AG09319 (cell line): ENCODE measurements at places on chromosomes 7 and 10.

GRCh38 chr7:34747867-34748727 lies 90.1 kb downstream of the NPSR1 start:
- peak; percentile 2 for DNase-seq

DNA sequence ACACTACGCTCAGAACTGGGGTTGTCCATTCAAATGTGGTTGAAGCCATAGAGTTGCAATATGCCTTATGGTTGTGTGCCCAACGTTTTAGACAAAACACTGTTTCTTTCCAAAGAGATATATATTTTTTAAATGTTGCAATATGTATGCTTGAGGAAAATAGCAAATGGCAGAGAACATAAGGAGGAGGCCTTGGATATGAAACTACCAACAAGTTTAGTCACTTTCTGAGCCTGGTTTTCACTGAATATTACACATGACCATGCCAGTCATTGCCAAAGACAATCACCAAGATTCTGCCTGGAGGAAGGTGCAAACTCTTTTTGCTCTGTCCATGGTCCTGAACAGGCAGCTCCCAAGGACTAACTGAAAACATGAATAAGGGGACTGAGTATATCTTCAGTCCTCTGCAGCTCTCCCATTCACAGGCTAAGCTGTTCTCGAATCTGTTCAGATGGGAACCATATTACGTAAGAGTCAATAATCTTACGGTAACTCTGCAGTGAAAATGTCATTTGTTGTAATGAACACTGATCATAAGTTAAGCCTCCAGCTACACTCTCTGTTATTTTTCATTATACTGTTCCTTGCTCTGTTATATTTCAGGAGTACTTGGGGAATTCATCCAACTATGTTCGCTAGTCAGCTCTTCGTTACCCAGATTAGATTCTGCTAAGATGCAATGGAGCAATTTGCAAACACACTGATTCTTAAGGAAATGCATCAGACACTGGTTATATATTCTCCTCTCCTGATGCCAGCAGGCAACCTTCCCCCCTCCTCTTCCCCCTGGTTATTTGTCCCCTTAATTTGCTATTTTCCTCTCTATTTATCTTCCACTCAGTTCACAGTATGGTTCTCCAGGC lies 90.7 kb upstream of the C1QL3 start:
- no peak for DNase-seq

DNA sequence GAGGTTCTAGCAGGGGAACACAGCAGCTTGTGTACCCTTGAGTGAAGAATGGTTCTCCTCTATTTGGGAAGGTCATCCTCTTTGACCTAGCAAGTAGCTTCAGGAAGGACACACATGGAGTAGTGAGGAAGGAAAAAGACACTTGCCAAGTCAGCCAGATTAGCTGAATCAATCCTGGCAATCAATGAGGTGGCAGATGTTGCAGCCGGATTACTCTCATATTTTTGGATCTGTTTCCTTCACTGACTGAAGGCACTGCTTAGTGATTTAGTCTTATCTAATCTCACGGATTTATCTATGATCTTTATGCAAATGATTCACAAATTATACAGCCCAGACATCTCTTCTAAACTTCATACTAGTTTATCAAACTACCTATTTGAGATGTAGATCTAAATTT lies 218.8 kb downstream of the GPR158 start:
- no peak for DNase-seq

- no peak for DNase-seq
Measured at GRCh38 chr10:126302826-126303665, 85.2 kb downstream of the ADAM12 start.

DNA sequence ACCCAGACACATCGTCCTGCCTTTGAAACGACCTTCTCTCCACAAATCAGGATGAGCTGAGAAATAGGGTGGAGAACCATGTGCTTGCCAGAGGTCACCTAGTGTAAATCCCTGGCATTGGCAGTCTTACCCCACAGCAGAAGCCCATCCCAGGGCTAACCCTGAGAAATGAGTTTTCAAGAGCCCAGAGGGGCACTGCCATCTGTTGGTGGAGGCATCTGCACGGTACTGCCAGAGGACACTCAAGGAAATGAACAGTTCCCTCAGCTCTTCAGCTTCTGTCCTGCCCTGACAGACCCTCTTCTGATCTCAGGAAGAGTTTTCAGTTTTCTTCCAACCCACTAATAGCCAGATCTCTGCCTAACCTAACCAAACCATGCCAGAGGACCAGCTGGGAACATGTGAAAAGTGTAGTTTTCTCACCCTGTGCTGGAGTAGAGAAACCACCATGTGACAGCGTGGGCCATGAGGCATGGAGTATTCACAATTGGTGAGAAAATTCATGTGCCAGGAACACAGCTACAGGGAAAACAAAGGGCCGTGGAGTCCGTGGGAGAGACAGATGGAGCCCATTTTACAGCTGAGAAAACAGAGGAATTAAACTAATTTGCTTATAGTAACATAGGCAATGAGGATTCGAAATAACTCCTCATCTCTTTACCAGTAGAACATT lies 37.7 kb upstream of the ITPRID1 start:
- no peak for DNase-seq

DNA sequence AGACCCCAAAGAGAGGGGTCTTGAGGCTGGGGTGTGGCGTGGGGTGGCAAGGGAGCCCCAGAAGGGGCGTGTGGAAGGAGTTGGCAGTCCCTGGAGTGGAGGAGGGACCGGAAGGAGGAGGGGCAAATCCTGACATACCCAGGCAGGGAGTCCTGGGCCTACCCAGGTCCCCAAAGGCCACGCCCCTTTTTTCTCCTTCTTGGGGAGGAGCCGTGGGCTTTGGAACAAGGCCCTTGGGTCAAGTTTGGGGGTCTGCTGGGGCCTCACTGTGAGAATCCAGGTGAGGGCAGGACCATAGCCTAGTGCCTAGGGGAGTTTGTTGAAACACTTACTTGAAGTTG lies 1.2 kb upstream of the SMARCD3 start:
- no peak for DNase-seq

GRCh38 chr10:5482016-5482415 lies 17.4 kb downstream of the CALML5 start:
- DNase-seq, result no peak

DNA sequence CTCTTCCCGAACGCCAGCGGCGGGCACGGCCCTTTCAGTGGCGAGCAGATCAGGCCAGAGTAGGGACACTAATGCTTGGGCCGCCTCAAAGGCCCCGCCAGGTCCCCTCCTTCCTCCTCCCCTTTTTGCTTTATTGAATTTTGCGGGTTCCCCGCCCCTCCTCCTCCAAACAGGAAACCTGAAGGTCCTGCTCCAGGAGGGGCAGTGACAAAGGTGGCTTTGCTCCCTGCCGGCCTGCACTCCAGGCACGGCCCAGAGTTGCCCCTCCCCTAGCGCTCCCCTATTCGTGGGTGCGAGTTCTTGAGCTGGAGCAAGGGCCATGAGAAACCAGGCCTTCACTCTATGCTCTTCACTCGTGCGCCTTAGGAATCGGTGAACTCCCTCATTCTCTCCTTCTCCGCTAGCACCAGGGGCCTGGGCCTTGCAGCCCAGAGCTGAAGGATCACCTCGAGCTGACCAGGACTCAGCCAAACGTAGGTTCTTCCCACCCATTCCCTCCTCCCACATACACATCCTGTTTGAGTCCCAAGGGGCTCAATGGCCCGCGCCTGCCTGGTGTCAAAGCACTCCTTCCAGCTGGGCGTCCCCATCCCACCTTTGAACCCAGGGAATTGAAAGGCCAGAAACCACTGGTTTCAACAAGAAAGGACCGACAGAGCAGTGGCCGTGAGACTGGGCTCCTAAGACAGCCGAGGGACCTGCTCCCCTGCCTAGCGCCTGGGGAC lies 619 bp upstream of the HOXA6 start:
- no peak for DNase-seq

GRCh38 chr10:10489076-10489475 lies 528.6 kb upstream of the CELF2 start:
- DNase-seq, result no peak

- no peak for DNase-seq
Measured at GRCh38 chr7:54981913-54982312, 36.9 kb upstream of the EGFR start.

DNA sequence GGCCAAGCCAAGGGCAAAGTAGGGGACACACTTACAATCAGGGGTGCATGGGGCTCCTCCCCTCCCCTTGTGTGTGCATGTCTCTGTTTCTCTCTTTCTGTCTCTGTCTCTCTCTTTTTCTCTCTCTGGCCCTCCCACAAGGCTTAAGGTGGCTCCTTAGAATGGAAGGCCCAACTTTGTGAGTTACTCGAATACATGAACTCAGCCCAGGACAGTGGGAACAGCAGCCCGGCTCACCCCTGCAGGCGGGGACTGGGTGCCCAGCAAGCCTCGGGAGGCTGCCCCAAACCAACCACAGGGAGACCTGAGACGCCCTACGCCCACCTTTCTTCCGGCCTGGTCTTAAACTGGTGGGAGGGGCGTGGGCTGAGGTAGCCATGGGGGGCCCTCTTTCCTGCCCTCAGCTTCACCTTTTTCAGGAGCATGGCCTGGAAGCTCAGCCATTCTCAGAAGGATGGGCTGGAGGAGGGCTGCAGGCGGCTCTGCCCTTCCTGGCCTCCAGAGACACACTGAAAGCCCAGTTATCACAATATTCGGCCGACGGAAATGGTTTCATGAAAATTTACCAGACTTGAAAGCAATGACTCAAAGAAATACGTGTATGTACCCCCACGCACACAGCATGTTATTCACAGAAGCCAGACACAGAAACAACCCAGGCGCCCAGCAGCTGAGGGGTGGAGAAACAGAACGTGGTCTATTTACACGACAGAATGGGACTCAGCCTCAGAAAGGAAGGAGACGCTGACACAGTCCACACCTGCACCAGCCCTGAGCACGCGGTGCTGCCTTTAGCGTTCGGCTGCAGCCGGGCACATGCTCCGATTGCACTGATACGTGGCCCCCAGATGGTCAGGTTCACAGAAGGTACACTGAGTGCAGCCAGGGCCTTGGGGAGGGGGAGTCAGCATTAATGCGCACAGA lies 229.5 kb downstream of the PTPRN2 start:
- no peak for DNase-seq

DNA sequence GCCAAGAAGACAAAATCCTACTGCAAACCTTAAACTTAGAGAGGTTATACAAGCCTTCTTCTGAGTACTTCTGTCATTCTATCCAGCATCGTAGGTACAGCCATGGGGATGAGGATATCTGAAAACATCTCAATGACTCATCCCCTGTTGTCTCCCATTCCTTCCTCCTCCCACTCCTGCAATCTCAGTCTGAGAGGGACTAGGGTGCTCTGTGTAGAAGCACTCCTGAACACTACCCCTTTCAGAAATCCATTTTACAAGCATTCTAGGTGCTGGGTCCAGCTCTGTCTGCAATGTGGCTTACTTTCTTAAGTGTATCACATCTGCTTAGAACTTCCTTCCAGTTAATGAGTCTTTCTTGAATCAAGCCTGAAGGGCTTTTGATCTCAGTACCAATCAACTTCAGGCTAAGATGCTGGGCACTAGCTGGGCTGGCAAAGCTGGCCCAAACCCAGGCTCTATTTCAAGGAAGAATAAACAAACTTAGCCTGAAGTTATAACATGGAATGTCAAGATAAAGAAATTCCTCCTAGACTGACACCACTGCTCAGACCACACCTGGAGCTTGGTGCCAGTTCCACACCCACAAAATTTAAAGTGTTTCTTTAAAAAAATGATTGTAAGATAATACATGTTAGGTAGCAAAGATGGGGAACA lies 270.3 kb upstream of the AOAH start:
- DNase-seq, result no peak

DNA sequence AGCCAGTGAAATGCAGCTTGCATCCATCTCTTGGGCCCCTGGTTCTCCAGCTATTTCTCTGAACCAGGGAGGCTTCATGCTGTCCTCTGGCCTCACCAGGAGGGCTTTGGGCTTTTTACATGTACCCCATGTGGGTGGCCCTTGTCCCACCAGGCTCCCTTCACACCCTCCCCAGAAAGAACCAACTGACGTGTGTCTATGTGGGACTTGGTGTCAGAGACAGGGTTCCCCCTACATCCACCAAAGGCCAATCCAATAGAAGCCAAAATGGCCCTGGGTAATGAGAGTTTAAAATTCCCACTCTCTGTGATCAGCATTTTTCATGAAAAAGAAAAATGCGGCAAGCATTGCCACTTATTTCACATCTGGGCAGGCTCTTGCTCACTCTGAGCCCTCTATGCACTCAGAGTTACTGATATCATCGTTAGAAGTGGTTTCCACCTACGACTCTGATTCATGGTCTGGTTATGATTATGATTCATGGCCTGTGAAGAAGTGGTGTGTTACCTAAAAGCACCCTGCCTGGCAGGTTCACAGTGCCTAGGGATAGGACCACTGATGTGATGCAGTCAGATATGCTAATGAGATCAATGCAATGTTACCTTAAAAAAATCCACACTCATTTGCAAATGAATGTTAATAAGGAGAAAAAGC lies 133.5 kb downstream of the BUB3 start:
- no peak for DNase-seq

DNA sequence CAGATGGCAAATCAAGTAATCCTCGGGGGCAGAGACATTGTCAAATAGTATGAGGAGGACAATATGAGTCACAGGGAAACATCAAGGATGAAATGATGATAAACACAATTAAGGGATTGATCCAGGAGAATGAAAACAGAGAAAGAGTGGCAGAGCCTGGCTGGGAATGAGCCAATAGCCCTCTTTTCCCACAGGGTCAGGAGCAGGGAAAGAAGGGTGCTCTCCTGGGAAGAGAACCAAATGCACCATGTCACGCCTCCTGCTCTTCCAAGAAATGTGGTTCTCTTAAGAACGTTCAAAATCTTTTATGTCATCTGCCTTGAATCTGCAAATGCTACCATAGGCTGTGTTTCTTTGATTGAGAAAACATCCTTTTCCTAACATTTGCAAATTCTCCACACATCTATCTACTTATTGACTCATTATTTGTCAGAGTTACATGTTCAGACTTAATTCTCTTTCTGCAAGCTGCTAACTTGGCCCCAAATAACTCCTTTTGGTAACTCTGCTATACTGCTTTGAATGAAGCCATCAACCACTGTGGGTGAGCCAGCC lies 50.6 kb downstream of the HIPK2 start:
- peak; percentile 66 for DNase-seq

DNA sequence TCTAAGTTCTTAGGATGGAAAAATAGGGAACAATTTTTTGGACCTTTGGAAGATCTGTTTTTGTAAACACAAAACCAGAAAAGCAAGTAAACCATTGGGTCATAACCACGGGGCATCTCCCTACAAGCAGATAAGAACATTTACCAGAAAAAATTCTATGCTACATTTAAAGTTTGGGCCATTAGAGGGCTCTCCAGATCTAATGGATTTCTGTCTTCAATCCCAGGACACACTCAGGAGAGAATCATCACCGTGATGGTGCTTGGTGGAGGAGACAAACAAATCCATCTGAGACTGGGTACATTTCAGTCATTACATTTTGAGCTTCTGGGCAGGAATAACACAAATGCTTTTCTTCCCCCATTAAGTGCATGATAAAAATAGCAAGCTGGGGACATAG lies 178.4 kb upstream of the TARP start:
- DNase-seq, result no peak

DNA sequence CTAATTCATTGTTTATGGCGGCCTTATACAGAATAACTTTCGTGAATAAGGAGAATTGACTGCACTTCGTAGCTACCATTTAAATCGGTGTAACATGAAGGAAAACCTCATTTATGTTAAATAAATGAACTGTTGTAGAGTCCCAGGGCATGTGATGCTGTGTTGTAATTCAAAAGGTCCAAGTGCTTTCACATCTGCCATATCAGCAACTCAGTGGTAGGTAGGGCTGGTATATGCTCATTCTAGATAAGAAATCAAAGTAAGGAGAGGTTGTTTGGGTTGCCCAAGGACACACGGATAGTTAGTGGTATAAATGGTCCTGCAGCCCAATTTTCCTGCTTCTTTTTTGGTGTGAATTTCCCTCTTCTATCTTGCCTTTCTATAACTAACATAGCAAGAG lies 15.8 kb downstream of the BBS9 start:
- no peak for DNase-seq

- DNase-seq, result no peak
Measured at GRCh38 chr7:96415293-96415940, 93.5 kb upstream of the SLC25A13 start.
